ENCODE measurements at places on chromosomes 2 and 18. TPM values are rescaled to one million over a fixed set of nuclear protein-coding genes. Genes with fewer than 3 reads are reported as not detected.

DNA sequence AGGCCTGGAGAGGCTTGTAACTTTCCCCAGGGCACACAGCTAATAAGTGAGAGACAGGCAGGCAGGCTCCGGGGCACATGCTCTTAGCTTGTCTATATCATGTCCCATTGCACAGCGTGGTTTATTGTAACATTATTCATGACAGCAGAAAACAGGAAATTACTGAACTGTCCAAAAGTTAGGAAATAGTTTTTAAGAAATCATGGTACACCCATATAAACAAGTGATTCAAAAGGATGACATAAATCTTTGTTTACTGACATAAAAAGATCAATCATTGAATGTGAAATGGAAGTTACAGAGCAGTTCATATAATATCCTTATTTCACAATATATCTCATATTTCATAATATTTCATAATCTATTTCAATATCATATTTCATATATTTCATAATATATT lies 34.3 kb upstream of the TXNDC2 start:
- no peaks in the 10 kb centered on the region for H3K36me3 ChIP-seq
- no peak for DNase-seq
- peaks cover 20% of the 10 kb centered on the region for H3K27me3 ChIP-seq
- no peak overlapping the region for H3K27ac ChIP-seq

- H3K36me3 ChIP-seq: peaks cover 1% of the 10 kb centered on the region
- no peak overlapping the region for H3K4me3 ChIP-seq
- no peaks in the 10 kb centered on the region for H3K4me1 ChIP-seq
These were observed 58.8 kb downstream of the NAB1 start for GRCh38 chr2:190707726-190708125.

The ECEL1 gene
- total RNA-seq: not detected

DNA sequence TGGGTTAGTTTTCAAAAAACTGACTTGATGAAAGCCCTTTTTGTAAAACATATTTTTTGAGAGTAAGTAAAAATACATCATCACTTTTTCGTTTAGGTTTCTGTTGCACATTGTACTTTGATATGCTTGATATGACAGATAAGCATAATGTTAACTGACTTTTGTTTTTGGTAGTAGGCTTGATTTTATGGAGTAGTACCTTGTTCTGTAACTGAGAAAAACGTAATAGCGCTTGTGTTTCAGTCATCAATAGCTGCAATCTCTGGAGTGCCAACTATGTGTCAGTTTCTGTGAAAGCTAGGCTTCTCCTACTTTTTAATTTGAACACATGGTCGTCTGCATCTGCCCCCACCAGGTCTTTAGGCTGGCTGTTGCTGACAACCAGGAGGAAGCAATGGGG lies 1.3 kb downstream of the LCLAT1 start:
- peaks cover 11% of the 10 kb centered on the region for H3K36me3 ChIP-seq
- H3K27ac ChIP-seq: peak overlapping the region; percentile 92
- H3K4me1 ChIP-seq: peaks cover 18% of the 10 kb centered on the region
- H3K27me3 ChIP-seq: no peaks in the 10 kb centered on the region
- DNase-seq: no peak

- no peak for DNase-seq
- H3K36me3 ChIP-seq: no peaks in the 10 kb centered on the region
- no peak overlapping the region for H3K27ac ChIP-seq
- peaks cover 21% of the 10 kb centered on the region for H3K27me3 ChIP-seq
- no peaks in the 10 kb centered on the region for H3K4me1 ChIP-seq
- H3K4me3 ChIP-seq: no peak overlapping the region
These were observed 162.7 kb upstream of the SALL3 start for GRCh38 chr18:78816916-78817315.

The SLC5A7 gene
- total RNA-seq: not detected

The SF3B6 gene
- total RNA-seq: 66.5 TPM

DNA sequence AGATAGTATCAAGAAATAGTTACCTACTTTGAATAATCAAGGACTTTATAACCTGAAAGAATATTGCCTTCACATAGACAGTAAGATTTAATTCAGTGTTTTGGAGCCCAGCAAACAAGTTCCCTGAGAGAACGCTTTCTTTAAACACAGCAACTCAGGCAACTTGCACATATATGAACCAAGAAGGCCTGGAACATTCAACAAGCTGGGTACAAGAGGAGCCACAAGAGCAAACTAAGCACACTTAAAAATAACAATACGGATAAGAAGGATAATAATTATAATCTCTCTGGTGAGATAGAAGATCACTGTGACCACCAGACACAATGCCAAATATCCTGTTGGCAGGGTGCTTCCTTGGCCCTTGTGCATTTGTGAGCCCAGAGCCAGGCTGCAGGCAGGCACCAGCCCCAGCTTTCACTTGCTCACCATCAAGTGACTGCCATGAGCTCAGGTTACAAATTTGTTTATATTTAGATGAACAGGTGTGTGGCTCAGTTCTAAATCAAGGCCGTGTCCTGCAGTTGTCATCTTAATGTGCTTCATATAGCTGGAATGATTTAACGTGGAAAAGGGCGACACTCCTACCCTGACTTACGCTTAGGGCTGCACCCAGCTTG lies 446.6 kb downstream of the IRS1 start:
- DNase-seq: no peak
- H3K27ac ChIP-seq: no peak overlapping the region
- H3K27me3 ChIP-seq: peaks cover 8% of the 10 kb centered on the region
- no peaks in the 10 kb centered on the region for H3K36me3 ChIP-seq
- H3K4me1 ChIP-seq: no peaks in the 10 kb centered on the region
- H3K4me3 ChIP-seq: no peak overlapping the region
